ENCODE measurements at places on chromosomes 7 and 10. TPM values are rescaled to one million over a fixed set of nuclear protein-coding genes. Genes with fewer than 3 reads are reported as not detected.
A peak's percentile ranks its signal among the peaks of the same experiment; 100 is the strongest.

DNA sequence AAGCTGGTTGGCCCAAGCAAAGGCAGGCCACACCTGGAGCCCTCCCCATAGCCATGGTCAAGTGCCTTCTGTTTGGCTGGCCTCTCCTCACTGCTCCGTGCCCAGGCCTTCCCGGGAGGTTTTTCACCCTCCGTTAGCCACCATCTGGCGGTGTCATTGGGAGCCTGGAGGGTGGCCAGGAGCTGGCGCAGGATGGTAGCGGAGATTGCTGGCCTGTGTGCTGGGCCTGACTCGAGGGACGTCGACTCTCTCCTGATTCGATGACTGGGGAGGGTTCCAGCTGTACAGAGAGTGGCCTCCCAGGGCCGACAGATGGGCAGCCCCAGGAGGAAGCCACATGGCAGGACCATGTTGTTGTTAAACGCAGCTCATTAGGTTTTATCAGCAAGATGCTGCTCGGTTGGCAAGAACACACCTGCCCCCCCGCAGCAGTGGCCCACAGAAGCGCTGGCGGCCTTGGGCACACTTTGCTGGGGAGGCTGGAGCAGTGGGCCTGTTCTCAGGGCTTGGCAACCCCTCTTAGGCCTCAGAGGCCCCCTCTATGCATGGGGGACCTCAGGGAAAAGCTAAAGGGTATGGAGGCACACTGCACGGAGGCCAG lies 64.0 kb upstream of the CACUL1 start:
- no peak for DNase-seq

DNA sequence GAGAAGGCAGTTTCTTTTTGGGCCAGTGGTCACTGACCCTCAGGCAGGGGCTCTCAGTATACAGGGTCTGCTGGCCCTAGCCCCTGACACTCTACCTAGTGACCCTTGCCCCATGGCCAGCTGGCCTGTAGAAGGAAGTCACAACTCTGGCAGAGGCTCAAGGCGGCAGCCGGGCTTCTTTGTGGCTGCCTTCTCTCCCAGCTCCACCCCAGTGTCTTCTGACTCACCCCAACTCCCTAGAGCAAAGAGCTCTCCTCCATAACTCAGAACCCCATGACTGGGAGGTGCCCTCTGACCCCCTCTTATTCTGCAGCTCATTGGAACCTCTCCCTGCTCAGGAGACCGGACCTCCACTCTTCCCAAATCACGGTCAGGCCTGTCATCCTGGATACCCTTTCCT lies 358.2 kb downstream of the FGFR2 start:
- no peak for DNase-seq

Gene NPTX2
- total RNA-seq = not detected

Gene UPK3B
- 2.7 TPM for total RNA-seq

DNA sequence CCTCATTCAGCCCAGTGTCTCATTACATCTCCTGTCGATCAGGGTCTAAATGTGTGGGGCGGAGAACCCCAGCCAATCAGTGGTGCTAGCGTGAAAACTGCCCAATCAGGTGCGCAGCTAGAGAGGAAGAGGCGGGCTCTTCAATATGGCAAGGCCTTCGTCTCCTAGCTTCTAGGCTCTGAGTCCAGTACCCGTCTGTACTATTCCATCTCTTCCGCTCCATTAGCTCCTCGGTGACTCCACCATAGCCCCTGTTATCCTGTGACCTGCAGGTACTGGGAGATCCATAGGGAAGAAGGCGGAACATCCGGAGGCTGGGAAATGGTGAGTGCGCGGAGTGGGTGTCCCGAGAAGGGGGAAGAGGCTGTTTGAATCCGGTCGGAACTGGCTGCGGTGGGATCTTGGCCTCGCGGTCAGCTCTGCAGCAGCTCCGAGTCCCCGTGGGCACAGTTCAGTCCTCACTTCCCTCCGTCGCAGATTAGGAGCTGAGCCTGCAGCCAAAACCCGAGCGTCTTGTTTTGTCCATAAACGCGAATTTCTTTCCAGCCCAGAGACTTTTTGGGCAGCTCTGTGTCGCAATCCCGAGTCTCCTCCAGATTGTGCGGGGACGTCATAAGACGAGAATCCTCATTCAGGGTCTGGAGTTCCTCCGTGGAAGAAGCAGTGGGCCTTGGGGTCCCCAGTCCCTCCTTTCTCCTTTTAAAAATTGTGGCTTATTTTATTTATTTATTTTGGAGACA lies at the start of gene ZNF727:
TSS of gene ZNF727 (plus strand) at position 134 of the 740 bp plus-strand sequence. CDS start at position 322, 188 bp downstream.
- DNase-seq = no peak

DNA sequence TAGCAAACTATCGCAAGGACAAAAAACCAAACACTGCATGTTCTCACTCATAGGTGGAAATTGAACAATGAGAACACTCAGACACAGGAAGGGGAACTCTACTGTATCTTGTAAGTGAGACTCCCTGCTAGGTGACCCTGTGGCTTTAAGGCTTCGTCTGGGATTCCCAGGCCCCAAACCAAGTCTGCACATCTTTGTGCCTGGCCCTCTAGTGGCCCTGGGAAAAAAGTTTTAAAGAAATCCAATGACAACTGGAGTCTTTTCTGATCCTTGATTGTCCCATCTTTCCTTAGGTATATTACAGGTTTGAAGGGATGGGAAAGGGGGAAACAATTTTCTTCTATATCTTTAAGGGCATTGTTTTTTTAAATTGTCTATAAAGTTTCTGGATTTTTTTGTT lies 10.6 kb upstream of the LIPM start:
- DNase-seq = no peak

Gene WDFY4
- total RNA-seq = 2.4 TPM

DNA sequence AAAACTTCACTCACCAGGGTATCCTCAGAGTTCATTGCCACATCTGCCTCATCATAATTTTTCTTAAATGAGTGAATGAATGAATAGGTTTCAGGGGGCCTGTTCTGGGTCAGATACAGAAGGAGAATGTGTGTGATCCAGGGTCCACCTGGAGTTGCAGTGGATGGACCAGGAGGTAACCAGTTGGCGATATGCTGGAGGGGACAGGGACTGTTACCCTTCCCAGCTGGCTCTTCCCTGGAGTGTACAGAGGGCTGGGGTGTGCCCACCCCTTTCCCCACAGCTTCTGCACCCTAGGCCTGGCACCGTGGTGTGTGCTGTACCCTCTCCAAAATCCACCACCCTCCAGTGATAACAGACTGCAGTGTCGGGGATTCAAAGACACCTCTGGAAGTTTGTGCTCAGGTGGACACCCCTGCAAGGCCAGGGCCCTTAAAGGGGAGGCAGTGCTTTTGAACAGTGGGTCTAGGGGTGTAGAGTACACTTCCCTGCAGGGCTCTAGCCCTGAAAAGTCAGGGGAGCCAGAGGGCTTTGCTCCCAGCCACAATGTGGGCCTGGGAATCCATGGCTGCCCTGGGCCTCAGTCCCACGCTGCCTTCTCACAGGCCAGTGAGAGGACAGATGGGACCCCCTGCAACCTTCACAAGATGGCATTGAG lies 134.4 kb upstream of the UNC5B start:
- peak; percentile 18 for DNase-seq

- DNase-seq = no peak
Measured at GRCh38 chr7:110718503-110719205, 372.3 kb upstream of the LRRN3 start.

GRCh38 chr10:101047961-101048892 lies 13.6 kb upstream of the KAZALD1 start:
- no peak for DNase-seq

DNA sequence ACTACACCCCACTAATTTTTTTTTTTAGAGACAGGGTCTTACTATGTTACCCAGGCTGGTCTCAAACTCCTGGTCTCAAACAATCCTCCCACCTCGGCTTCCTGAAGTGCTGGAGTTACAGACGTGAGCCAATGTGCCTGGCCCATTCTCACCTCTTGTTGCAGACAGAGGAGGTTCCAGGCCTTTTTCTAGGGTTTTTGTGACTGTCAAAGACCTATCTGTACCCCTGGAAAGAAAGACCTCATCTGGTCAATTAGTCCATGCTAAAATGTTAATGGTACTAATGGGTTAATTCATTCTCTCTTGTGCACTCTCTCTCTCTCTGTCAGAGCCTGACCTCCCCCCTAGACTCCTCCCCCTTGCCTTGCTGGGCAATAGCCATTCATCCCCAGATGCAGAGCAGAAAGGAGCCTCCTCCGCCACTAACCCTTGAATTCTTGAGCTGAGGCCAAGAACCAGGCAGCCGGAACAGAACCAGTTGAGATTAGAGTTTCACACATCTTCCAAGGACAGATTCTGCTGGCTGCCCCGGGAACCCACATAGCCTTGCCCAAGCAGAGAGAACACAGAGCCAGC lies 209.7 kb downstream of the SKIDA1 start:
- DNase-seq = no peak
